ENCODE measurements at places on chromosomes 4 and X.

- DNase-seq = no peak
Measured at GRCh38 chr4:157010630-157011029, 39.0 kb upstream of the PDGFC start.

GRCh38 chr4:64359489-64359888 is 49.8 kb downstream of the TECRL start:
- DNase-seq = no peak

DNA sequence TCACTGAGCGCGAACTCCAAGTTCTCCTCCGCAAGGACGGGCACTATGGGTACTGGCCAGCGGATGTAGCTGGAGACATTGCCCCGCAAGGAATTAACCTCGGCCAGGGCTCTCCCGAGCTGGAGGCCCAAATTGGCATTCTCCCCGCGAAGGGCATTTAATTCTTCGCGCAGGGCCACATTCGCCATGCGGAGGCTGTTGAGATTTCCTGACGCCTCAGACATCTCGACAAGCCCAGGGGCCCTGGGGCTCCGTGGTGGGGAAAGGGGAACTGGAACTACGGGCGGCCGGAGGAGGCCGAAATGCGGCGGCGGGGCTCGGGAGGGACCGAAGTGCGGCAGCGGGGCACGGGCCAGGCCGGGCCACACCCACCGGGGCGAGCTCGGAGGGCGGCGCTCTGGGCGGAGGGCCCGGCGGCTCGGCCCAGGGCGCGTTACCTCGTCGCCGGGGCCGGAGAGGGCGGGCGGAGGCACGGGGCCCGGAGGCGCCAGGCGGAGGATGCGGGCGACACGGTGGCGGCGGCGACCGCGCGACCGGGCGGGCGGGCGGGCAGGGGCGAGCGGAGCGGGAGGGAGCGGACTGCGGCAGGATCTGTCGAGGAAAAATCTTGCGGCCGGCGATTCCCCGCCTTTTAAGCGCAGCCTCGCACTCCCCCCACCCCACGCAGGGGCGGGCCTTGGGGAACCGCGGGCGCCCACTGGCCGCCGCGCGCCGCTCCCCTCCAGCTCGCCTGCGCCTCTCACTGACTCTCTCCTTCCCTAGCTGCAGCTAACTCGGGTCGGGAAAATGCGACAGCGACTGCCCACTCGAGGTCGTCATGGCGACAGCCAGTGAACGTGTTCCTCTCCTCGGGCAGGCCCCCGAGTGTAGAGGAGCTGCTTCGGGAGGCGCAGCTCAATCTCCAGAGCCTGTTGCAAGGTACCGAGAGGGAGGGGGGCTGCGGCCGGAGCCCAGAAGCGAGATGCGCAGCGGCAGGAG is at the start of gene RTL5:
Gene RTL5 (minus strand): TSS at position 599 of the 978 bp plus-strand sequence.
- DNase-seq = peak; percentile 43

GRCh38 chr4:88138561-88138960 is 19.9 kb downstream of the ABCG2 start:
- no peak for DNase-seq

DNA sequence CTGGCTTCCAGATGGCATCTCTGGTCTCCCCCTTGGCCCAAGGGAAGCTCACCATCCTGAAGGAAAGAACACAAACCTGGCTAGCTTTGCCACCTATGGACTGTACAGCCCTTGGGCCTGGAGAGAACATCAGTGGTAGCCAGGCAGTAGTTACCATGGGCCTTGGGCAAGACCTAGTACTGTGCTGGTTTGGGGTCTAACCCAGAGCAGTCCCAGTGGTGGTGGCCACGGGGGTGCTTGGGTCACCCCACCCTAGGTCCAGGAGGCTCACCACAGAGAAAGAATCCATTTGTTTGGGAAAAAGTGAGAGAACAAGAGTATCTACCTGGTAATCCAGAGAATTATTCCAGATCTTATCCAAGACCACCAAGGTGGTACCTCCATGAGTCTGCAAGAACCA is 290.7 kb upstream of the PPP1R2C start:
- no peak for DNase-seq

DNA sequence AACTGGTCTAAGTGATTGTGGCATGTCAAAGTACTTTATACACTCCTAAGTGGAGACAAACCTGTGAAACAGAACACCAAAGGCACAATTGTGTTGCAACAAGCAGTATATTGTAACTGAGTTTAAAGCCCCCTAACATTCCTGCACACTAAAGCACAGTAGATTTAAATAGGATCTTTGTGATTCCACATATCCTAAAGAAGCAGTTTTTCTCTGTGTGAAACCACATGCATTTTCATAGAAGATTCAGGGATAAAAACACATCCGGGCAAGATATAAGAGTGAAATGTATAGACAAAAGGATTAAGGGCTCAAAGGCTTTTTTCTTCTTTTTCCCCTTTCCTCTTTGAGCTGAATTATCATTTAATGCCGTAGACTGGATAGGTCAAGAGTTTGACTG is 82.2 kb downstream of the ANK2 start:
- DNase-seq = no peak

DNA sequence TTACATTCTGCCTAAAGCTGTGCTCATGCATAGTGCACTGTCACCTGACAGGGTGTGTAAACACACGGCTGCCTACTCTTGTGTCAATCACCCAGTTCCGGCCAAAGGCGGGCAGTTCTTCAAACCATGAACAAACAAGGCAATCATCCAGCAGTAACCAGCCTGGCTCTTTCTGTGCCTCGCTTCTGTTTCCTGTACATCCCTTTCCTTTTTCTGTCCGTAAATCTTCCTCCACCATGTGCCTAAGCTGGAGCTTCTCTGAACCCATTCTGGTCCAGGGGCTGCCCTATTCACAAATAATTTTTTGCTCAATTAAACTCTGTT is 60.8 kb upstream of the CBR4 start:
- DNase-seq = no peak

DNA sequence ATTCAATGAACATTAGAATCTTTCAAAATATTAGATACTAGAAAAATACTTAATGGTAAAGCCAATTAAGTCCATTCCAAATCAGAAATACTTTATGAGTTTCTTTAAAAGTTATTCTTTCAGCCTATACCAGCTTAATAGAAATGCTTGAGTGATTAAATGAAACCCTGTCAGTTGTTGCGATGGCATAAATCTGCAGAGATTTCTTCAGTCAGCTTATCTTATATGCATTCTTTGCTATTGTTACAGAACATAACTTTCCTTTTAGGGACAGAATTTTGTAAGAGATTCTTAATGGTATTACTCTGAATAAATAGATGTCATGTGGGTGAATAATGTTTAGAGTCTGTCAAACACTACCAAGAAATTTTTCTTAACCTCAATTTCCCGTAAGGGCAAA is 325.0 kb upstream of the HAND2 start:
- no peak for DNase-seq

- no peak for DNase-seq
Measured at GRCh38 chrX:30967516-30967915, 78.5 kb upstream of the TAB3 start.

- DNase-seq = no peak
Measured at GRCh38 chrX:111402344-111402743, 9.6 kb downstream of the DCX start.

GRCh38 chrX:70009970-70010369 is 39.8 kb downstream of the AWAT2 start:
- no peak for DNase-seq

- no peak for DNase-seq
Measured at GRCh38 chrX:104335756-104336155, 81.0 kb upstream of the ESX1 start.

GRCh38 chr4:139889901-139890300 is 224.3 kb downstream of the MGST2 start:
- DNase-seq = no peak

DNA sequence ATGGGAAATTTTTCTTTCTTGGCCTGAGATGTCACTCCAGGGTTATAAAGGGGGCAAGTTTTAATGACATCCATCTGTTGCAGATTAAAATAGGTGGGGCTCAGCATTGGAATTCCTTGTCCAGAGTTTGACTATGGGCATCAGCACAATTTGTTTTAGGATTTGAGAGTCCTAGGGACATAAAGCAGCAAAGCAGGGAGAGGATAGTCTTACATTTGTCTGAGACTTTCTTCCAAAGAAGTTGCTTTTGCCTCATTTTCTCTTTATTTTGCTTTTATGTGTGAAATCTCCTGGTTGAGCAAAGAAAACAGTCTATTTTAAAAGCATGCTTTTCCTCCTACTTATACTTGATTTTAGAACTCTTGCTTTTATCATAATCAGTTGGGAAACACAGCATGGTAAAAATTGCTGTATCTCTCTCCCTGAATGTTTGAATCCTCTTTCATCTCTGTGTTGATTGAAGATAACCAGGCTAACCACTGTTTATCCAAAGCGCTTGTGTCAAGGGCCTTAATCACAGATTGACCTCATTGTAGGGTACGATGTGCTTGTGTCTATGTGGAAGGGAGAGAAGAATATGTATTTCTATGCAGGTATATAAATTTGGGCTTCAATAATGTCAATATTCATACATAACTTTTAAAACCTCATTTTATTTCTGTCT is 121.5 kb downstream of the ANK2 start:
- no peak for DNase-seq

GRCh38 chr4:72311291-72311690 is 257.7 kb downstream of the ADAMTS3 start:
- DNase-seq = no peak

- no peak for DNase-seq
Measured at GRCh38 chr4:10413177-10413576, 44.0 kb downstream of the ZNF518B start.

- DNase-seq = no peak
Measured at GRCh38 chr4:79057772-79058171, 118.5 kb upstream of the PAQR3 start.

- DNase-seq = no peak
Measured at GRCh38 chr4:3402491-3403347, 39.0 kb upstream of the HGFAC start.

DNA sequence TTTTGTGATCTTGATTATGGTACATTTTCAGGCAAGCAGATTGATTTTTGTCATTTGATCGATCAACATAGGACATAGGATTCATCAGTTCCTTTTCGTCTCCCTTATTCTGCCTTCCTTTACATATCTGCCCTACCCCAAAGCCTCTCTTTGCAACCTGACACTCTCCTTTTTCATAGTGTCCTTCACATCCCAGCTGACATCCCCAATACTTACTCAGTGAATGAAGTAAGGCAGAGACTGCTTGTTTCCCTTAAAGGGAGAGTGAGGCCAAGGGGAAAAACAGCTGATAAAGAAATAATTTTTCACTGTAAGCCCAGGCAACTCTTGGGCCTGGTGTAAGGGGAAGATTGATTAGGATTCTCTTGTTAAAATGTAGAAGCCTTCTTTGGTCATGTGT is 69.8 kb downstream of the GBA3 start:
- no peak for DNase-seq

DNA sequence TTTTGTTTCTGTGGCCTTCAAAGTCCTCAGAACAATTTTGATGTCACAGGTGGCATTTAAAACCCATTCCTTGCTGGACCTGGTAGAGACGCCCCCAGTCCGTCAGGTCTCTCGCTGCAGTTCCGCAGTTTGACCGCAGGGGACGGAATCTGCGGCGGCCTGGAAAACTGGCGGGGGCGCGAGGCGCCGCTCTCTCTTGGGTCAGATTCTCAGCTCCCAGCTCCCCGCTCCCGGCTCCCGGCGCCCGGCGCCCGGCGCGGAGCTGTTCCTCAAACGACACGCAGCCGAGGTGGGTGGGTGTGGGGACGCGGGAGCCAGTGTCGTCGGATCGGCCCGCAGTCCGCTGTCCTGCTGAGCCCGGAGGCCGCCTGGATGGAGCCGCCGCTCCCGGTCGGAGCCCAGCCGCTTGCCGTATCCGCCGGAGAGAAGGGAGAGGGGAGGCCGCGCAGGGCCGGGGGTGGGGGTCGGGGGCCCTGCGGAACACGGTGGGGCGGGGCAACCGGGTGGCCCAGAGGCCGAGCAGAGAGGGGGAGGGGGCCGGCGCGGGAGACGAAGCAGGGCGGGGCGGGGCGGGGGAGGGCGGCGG is at the start of gene OCRL:
Gene OCRL (plus strand): TSS at position 192 of the 586 bp plus-strand sequence. CDS start 181 bp downstream, at position 373.
- DNase-seq = peak; percentile 25

DNA sequence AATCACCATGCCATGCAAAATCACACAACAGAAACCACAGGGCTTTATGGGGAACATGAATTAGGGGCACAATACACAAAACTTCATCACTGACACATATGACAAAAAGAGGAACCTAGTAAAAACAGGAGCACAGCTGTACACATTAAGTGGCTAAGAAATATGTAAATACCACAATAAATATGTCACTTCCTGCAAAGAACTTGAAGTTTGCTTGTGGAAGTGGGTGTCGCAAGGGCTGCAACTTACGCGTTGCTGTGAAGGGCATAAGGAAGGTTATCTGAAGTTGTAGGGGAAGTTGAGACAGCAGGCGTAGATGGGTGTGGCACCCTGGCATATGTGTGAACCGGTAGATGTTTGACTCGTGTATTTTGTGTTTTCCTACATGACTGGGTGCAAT is 42.4 kb downstream of the CLCN4 start:
- no peak for DNase-seq

DNA sequence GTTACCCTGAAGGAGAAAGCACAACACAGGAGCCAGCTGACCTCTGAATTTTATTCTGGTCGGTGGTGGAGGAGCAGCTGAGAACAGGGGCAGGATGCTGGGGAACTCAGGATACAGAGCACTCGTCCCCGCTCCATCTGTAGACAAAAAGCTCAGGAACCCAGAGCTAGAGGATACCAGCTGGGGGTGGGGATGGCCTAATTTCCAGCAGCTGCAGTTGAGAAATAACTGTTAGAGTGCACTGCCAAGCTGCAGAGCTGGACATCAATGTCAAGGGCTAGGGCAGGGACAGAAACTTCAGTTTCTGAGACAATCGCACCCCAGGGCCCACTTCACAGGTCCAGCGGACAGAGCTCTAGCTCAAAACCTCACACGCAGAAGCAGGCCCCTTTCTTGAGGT is 122.1 kb upstream of the GUCY1A1 start:
- DNase-seq = no peak

DNA sequence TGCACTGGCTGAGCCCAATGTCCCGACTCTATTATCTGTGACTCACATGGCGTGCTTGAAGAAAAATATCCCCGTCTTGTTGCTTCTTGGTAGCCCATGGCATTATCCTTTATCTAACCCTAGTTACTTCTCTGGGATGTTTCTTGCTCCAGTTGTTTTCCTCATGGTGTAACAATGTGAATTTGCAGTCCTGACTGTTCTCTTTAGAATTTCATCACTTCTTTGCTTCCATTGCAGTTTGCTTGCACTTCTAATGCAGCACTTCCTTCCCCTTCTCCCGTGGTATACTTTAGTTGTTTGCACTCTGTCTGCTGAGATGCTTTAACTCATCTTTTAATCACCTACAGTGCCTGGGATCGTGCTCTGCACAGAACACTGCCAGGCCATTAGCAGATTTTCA is 126.9 kb downstream of the MAML3 start:
- no peak for DNase-seq

- no peak for DNase-seq
Measured at GRCh38 chr4:26388671-26389070, 67.9 kb downstream of the RBPJ start.

- no peak for DNase-seq
Measured at GRCh38 chr4:17619416-17620105, 5.1 kb downstream of the MED28 start.

DNA sequence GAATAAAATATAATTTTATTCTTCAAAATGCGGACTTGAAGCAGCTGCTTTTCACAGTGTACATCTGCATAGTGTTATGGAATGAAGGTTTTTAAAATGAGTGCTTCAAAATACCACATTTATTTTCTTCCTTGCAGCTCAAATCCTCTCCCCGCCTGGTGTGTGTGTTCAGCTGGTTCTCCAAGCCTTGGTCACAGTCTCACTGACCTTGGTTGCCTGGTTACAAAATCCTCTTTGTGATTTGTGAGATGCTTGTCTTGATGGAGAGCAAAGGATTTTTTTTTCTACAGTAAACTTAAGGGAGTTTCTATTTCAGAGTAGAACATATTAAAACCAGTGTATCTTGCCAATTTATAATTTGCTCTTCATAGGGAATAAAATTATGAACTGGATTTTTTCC is 139.2 kb downstream of the PCDH18 start:
- no peak for DNase-seq

GRCh38 chrX:119410027-119410819 is 11.1 kb downstream of the SLC25A43 start:
- DNase-seq = no peak
